Fibroblast of lung (primary cell): ENCODE measurements at places on chromosomes 4 and X. TPM values are rescaled to one million over a fixed set of nuclear protein-coding genes. Genes with fewer than 3 reads are reported as not detected.

DNA sequence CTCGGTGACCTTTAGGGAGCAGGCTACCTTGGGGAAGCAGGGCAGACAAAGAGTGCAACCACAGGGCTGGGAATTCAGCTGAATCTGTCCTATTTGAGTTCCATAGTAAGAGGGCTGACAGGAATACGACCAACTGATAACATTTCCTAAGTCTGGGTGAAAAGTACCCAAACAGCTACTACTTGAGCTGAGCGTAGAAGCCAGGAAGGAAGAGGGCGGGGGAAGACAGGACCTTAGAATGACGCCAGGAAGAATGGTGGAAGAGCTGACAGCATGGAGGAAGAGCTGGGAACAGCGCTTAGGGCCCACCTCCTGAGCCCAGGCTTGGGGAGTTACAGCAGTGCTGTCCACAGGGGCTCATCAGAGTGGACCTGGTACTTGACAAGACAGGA, 14.4 kb downstream of the MECP2 start:
- no peak for DNase-seq

- DNase-seq: no peak
Measured at GRCh38 chr4:147090486-147090885, 144.8 kb upstream of the TTC29 start.

- DNase-seq: no peak
Measured at GRCh38 chrX:81206476-81206875, 4.6 kb downstream of the SH3BGRL start.

DNA sequence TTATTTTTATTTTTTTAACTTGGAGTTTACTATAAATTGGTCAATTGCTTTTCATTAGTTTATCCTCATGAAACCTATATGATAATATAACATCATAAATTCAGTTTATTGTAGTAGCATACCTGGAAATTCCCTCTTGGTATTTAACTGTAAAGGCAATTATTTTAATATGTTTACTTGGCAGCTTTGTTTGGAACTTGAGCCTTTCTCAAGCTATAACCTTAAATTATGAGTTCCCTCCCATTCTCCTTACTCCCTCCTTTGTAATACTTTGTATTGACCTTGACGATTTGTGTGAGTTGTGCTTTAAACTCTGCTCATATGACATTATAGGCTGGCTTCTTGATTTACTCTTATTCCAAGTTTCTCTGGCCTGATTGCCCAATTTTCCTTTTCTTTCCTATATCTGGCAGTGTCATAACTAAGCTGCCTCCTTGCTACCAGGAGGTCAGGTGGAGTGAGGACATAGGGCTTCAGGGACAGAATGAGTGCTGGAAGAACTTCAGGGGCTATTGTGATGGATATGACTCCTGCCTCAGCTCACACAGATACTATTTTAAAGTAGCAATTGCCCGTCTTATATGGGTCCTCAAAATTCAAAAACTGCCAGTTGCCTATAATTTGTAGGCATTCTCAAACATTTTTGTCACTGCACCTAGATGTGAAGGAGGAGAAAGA, 77.7 kb downstream of the RAP1GDS1 start:
- DNase-seq: no peak

DNA sequence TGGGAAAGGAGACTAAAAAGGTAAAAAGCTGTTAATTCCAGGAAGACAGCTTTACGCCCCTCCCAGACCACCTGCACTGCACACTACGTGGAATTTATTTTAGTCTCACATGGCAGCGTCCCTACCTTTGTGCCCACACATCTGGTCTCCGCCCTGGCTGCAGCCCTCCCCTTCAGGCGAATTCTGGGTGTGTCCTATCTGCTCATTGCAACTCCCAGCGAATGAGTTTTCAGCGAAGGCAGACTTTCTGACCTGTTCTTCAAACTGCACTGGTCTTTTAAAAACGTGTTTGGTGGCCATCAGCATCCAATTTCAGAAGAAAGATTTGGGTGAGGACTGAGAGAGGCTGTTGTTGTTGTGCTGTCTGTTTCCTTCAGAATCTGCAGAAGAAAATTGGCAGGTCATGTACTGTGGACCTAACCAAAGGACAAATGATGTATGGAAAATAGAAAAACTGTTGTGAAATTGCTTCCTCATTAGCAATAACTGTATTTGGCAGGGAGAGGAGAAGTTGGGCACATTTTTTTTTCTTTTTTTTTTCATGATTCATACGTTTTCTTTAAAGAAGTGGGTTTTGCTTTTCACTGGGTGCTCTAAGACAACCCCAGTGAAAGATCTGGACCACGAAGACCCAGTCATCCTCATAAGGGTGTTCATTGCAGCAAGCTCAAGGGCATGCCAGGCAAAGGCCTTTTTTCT, 4.2 kb downstream of the TLR8 start:
- no peak for DNase-seq

DNA sequence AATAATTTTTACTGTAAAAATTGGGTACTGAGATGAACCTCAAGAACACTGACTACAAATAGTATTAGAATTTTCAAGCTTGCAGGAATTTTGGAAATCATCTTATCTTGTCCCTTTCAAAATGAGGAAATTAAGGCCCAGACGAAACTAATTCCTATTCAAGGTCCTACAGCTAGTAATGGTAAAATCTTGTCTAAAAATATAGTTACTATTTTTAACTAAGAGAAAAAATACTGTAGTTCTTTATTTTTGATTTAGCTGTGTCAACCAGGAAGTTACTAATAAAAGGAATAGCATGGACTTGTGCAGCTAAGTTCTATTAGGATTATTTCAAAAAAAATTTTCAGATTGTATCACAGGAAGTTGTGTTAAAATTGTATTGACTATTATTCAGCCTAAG, 12.7 kb downstream of the PRIMPOL start:
- DNase-seq: no peak

GRCh38 chrX:85024044-85024443, 20.4 kb downstream of the APOOL start:
- DNase-seq: no peak

DNA sequence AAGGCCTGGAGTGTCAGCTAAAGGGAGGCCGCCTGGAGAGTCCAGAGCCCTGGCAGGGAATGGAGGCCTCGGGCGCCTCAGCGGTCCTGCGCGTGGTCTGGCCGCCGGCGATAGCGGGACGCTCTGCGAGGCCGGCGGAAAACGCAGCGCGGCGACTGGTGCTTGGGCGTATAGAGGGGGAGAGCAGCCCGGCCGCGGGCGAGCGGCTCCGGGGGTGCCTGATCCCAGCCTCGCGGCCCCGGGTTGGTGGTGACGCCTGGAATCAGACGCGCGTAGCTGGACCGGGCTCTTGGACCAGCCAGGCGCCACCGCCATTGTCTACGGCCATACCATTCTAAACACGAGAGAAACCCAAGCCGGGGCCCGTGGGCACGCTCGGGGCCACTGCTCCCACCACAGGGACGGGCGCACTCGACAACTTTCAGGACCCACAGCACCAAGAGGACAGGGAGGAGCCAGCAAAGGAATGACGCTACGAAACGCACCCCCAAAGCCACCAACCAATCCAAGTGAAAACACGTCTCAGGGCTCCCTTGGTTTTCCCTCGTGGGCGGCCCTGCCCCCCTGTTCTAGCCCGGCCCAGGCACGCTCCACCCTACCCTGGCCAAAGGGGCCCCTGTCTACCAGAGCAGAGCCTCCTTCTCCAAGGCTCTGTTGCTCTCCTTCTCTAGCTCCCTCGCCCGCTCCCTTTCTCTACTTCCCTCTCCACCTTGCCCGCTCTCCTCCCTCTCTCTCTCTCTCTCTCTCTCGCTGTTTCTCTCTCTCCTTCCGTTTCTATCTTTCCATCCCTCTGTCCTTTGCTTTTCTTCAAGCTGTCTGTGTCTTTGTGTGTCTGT, 7.8 kb downstream of the FRG2 start:
- DNase-seq: no peak

DNA sequence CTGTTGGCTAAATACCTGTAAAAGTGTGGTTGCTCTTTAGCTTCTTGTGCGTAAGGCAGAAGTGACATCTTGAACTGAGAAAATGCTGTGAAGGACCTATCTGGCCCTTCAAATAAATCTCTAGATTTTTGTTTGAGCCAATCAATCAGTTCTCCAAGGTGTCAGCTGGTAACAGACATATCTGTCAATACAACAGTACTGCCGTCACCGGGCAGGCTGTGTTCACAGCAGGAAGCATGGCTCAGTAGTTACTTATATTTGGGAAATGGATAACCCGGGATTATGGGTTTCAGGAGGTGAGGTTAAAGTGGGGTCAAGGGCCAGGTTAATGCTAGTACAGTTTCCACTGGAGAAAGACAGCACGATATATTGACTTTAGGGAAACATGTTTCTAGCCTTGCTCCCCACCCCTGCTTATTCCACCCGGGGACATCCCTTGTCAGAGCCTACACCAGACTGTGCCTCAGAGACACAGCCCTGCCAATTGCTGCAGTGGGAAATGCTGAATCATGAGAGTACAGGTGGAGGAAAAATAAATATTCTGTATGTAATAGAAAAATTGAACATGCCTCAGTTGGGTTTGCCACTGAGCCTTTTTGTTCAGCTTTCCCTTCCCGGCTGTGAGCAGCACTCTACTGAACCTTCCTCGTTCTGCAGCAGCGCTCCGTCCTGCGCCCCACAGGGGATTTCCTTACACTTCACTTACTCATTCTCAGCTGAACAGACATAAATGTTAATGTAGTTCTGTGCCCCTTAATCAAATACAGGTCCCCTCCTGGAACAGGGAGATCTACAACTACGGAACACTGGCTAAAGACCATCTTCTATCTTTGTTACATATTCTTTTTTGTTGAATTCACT, 121.1 kb downstream of the MGST2 start:
- DNase-seq: no peak

GRCh38 chr4:110415478-110415877, 60.5 kb upstream of the ENPEP start:
- DNase-seq: no peak

- DNase-seq: no peak
Measured at GRCh38 chr4:53646795-53647194, 55.5 kb upstream of the LNX1 start.

DNA sequence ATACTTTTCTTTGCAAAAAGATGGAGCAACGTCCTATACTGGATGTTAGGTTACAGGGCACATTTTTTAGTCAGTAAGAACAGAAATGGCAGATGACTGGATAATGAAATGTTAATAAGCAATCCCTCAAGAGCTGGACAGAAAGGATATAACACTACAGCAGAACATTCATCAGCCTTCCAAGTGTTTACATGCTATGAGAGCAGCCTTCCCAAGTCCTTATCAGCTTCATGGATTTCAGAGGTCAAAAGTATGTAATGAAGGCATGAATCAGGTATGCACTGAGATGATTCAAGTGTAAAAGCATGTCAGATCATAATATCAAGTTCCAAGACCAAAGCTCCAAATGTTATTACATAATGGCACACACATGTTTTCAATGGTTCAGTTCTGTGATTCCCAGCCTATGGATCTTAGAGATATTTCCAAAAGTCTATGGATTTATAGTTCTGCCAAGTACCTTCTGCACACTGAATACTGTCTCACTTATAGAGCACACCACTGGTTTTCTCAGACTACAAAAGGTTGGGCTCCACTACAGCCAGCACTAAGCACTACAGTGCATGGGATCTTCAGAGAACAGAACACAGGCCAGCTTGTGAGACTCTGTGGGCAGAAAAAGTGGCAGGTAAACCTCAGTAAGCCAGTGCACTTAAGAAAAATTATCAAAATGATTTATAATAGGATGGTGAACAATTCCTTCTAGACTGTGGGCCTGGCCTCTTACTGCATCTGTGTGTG, 49.2 kb downstream of the GPC4 start:
- DNase-seq: peak; percentile 82

GRCh38 chr4:10161840-10162239, 45.2 kb upstream of the WDR1 start:
- DNase-seq: no peak

DNA sequence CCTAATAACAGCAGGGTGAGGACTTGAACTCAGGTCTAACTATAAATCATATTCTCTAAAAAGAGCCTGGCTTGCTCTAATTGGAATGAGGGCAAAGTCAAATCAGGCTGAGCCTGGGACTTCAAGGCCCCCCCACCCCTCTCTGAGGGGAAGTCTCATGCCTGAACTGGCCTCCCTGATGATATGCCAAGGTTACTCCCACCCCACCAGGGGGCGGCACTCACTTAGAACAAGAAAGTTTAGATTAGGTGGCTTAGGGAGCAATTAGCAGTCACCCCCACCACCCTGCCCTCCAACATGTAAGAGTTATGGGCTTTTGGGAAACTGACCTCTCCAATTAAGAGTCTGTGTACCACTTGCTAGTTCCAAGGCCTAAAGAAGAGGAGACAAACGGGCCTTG, 2.7 kb downstream of the FOXO4 start:
- peak; percentile 46 for DNase-seq

DNA sequence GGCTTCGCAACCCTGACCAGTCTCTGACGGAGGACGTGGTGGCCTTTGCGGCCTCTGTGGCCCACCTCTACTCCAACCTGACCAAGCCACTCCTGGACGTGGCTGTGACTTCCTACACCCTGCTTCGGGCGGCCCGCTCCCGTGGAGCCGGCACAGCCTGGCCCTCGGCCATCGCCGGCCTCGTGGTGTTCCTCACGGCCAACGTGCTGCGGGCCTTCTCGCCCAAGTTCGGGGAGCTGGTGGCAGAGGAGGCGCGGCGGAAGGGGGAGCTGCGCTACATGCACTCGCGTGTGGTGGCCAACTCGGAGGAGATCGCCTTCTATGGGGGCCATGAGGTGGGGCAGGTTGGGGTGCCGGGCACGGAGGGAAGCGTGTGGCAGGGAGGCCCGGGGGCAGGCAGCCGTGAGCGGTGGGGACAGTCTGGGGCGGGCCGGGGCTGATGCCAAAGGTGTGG, 1.2 kb downstream of the ABCD1 start:
- DNase-seq: no peak

DNA sequence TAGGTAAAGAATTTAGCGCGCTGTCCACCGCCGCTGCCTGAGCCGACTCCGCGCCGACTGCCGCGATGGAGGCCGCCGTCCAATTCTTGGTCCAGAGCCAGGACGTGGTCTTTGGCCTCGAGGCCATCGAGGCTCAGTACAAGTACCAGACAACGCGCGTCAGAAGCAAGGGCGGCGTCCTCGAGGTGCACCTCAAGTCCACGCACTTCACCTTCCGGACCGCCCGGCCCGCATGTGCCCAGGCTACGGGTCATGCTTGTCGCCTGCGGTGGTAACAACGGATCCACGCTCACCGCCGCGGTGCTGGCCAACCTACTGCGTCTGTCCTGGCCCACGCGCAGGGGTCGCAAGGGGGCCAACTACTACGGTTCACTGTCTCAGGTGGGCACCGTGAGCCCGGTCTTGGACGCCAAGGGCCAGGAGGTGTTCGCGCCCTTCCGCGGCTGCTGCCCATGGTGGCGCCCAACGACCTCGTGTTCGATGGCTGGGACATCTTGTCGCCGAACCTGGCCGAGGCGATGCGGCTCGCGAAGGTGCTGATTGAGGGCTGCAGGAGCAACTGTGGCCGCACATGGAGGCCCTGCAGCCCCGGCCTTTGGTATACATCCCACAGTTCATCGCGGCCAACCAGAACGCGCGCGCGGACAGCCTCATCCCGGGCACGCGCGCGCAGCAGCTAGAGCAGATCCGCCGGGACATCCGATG, 128.0 kb downstream of the ANAPC4 start:
- no peak for DNase-seq

The DCUN1D4 gene
- 50.7 and 52.4 TPM in 2 replicates for total RNA-seq

The PRRG1 gene
- total RNA-seq: 6.2 and 10.2 TPM in 2 replicates

The LDB2 gene
- total RNA-seq: 40.6 and 78.3 TPM in 2 replicates

The ARSJ gene
- 30.8 and 56.6 TPM in 2 replicates for total RNA-seq

The ZCCHC12 gene
- total RNA-seq: under 0.01 TPM in 1 of 2 replicates, not detected in the other

The EFNB1 gene
- 41.1 and 43.4 TPM in 2 replicates for total RNA-seq
